ENCODE measurements at places on chromosomes 2 and 18.
A peak's percentile ranks its signal among the peaks of the same experiment; 100 is the strongest.

DNA sequence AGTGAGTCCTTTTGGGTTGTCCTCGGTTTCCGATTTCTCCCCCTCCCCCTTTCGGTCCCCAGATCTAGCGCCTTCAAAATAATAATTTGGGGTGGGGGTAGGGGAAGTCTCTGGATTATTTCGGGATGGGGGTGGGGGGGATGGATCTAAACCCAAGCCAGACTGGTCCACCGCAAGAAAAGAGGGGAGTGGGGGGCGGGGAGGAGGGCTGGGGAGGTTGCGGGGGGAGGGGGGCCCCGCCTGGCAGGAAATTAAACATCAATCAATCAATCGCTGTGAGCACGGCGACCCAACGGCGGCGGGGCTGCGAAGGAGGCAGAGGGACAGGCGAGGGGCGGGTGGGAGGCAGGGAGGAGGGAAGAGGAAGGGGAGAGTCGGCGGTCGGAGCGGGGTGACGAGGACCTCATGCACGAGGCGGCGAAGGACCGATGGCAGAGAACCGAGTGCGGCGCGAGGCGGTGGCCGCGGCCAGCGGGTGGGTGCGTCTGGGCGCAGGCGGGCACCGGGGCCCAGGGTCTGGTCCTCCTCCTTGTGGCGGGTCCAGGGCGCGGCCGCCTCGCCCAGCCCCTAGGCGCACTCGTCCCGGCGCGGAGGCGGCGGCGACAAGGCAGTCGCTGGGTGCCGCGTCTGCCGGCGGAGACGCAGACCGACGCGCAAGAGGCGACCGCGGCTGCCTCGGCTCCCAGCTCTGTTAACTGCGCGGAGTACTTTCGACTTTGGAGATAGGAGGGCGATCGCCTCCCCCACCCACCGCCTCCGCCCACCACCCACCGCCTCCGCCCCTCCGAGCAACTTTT lies 468 bp upstream of the SATB2 start:
- peak; percentile 33 for DNase-seq

DNA sequence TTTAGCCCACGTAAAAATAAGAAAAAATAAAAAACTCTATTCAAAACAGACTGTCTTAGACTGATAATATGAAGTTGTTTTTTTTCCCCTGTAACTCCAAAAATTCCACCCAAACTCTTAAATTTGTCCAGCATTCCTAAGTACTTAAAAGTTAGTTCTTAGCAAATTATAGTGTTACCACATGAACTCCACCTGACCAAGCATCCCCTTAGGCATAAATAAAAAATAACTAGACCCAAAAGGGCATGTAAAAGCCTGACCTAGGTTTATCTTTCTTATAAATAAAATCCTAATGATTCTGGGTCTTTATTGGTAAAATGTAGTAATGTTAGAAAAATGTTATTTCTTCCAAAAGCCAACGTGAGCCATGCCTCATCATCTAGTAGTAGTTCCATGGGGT lies 54.3 kb downstream of the TTC21B start:
- DNase-seq: no peak

DNA sequence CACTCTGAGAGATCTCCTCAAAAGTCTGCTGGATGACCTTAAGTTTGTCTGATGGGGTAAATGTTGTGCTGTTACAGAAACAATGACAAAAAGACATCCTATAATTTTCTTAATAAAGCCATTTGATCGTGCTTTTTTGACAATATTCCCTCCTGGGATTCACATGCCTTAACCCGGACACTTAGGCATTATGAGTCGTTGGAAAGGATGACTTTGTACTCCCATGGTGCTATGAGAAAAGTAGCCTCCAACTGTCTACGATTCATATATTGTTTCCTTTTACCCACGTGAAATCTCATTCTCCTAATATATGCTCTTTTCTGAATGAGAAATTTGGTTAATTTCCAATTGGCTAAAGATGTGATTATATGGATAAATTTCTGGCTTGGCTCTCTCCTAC lies 6.1 kb upstream of the MPP4 start:
- no peak for DNase-seq

GRCh38 chr2:210592726-210593125 lies 36.3 kb downstream of the CPS1 start:
- no peak for DNase-seq

DNA sequence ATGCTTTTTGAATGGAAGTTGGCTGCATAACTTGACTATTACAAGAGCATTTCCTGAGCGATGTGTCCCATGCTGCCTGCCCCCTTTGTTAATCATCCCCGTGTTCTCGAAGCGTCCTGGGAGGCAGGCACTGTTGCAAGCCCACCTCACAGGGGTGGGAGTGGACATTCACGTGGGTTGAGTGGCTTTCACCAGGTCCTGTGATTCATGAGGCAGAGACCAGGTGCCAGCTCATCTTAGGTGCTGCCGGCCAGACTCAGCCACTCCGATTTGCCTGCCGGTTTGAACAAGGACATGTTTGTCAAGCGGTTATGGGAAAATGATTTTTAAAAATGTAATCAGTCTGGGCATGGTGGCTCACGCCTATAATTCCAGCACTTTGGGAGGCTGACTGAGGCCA lies 112.5 kb downstream of the ZNF532 start:
- no peak for DNase-seq

DNA sequence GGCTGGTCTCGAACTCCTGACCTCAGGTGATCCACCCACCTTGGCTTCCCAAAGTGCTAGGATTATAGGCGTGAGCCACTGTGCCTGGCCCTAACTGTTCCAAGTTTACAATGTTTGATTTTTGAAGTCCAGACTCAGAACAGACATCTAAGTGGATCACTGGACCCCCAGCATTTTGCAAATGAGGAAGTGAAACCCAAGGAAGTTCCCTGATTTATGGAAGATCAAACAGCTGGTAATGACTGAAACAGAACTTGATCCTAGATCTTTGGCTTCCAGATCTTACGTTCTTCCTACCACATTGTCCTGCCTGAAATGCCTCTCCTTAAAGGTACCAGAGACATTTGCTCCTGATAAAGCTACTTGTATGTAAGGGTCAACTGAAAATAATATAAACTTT lies 58.3 kb upstream of the NCOA1 start:
- DNase-seq: no peak

- DNase-seq: no peak
Observed at GRCh38 chr18:49558356-49558755, 3.5 kb upstream of the LIPG start.

- DNase-seq: peak; percentile 63
Observed at GRCh38 chr2:46471-47345, at the start of gene FAM110C. FAM110C (minus strand) TSS chr2:46505; CDS start chr2:46385, 120 bp downstream.

- DNase-seq: no peak
Observed at GRCh38 chr2:23492921-23493320, 107.9 kb downstream of the KLHL29 start.

DNA sequence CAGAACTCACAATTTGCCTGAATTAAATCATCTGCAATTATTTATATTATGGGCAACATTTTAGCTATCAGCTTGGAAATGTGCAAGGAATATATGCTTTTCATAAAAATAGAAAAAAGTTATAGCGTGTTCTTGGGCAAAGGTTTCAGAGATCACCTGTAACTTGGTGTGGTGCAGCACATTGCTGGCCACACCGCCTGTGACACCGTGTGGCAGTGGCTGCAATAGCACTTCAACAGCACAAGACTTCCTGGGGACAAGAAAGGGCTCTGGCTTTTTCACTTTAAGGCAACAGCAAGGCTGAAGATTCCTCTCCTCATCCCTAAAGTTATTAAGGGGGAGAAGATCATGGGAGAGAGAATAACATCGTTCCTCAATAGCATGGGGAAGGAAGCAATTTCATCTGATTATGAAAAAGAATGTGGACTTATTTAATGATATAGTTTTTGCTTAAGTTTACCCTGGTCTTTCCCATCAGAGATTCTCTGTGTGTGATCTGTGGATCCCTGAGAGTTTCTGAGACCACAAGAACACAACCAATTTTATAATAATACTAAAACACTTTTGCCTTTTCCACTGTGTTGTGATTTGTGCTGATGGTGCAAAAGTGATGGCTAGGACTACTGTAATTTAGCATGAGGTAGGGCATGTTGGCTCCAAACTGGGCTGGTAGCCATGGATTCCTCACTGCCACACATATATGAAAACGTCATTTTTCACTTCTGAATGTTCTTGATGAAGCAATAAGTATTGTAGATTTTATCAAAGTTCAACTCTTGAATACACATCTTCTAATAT lies 15.0 kb upstream of the SERPINB3 start:
- no peak for DNase-seq

DNA sequence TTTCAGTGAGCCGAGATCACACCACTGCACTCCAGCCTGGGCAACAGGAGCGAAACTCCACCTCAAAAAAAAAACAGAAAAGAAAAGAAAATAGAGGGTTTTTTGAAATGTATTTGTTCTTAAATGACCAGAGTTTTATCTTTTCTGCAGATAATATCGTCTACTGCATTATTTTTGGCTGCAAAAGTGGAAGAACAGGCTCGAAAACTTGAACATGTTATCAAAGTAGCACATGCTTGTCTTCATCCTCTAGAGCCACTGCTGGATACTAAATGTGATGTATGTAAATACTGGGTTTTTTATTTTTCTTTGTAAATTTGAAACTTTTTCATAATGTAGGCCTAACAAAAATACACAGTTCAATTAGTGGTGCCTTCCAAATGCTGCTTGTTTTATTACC lies 18.1 kb downstream of the CCNT2 start:
- DNase-seq: no peak

DNA sequence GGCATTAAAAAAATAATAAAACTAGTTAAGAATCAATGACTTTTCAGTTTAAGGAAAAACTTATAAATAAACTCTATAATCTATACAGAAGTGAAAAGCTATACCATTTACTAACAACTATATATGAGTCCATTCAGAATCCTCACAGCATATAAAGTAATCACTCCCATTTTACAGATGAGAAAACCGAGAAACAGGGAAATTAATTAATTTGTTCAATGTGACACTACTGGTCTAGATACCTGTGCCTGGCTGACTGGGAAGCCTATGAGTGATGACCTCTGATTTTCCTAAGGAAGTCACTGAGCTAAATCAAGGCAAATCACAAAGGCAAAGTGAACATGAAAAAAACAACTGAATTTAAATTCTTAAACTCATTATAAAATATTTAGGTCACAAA lies 99.5 kb upstream of the RNU4ATAC start:
- no peak for DNase-seq

DNA sequence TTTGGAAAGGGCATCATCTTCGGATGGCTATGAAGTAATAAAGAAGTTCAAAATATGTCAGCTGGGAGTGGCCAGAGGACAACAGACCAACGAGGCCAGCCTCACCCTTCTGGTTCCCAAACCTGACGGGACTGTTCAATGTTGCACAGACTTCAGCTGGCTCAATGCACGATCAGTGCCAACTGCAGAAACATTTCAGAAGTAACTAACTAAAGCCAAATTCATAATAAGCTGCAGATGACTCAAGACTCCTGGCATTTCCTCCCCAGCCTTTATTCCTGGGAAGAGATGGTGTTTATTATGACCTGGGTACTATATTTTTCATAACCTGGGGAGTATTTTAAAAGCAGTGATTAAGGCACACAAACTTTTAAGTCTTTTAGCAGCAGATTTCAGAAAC lies 3.8 kb upstream of the ATP6V1C2 start:
- no peak for DNase-seq

DNA sequence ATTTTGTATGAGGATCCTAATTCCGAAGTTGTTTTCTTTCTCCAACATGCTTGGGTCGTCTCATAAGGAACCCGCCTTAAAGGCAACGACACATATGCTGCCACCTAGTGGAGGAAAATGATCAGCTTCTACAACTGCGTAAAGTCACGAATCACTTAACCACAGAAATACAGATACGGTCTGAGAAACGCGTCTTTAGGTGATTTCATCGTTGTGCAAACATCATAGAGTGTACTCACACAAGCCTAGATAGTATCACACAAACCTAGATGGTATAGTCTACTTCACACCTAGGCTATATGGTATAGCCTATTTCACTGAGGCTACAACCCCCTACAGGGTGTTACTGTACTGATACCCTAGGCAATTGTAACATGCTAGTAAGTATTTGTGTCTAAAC lies 13.1 kb downstream of the GNLY start:
- peak; percentile 84 for DNase-seq

GRCh38 chr18:24734058-24734457 lies 273.6 kb downstream of the HRH4 start:
- DNase-seq: no peak

GRCh38 chr2:239577935-239578334 lies 177.1 kb upstream of the HDAC4 start:
- DNase-seq: no peak

DNA sequence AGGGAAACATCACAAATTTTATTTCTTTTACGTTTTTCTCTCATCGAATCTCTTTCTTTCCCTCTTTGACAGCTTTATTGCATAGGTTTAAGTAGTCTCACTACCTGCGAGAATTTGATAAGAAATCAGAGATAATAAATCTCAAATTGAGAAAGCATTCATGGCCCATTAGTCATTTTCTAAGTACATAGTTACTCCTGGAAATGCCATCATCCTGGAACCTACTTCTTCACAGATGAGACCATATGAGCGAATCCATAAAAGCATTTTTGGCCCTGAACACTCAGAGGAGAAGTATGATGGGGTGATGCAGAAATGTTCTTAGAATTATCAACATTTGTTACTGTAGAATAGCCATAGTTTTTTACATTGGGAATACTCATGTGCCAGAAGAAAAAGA lies 138.0 kb upstream of the ARHGAP28 start:
- no peak for DNase-seq

DNA sequence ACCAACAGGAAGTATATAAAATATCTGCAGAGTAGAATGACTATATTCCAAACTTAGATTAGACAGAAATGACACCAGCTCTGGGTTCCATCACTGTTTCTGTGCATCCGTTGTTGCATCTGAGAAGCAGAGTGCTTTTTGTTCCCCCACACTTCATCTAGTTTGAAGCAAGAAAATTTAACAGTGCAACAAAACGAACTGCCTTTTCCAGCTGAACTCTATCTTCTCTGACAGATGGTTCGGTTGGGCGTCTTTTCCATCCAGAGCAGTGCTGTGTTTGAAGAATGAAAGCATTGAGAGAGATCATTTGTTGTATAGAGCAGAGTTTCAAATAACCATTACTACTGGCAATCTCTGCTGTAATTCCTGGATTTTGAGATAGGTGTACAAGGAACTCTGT lies 757.5 kb downstream of the DPP10 start:
- no peak for DNase-seq

- DNase-seq: no peak
Observed at GRCh38 chr2:74006459-74006858, 21.7 kb downstream of the TET3 start.

GRCh38 chr2:70936979-70937811 lies 1.5 kb downstream of the ATP6V1B1 start:
- DNase-seq: no peak

GRCh38 chr18:67428805-67429204 lies 87.7 kb downstream of the DSEL start:
- no peak for DNase-seq

- DNase-seq: no peak
Observed at GRCh38 chr2:215668378-215668775, 232.5 kb upstream of the FN1 start.

DNA sequence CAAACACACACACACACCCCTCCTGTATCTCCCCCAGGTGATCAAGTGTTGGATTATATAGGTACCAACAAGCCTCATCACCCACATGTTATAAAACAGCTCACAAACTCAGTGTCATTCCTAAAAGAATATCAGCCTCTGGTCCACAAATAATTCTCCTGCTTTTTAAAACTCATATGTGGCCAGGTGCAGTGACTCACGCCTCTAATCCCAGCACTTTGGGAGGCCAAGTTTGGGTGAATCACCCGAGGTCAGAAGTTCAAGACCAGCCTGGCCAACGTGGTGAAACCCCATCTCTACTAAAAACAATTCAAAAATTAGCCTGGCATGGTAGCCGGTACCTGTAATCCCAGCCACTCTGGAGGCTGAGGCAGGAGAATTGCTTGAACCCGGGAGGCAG lies 87.8 kb downstream of the LRATD1 start:
- DNase-seq: no peak
